ENCODE measurements at places on chromosomes 1 and 21.

DNA sequence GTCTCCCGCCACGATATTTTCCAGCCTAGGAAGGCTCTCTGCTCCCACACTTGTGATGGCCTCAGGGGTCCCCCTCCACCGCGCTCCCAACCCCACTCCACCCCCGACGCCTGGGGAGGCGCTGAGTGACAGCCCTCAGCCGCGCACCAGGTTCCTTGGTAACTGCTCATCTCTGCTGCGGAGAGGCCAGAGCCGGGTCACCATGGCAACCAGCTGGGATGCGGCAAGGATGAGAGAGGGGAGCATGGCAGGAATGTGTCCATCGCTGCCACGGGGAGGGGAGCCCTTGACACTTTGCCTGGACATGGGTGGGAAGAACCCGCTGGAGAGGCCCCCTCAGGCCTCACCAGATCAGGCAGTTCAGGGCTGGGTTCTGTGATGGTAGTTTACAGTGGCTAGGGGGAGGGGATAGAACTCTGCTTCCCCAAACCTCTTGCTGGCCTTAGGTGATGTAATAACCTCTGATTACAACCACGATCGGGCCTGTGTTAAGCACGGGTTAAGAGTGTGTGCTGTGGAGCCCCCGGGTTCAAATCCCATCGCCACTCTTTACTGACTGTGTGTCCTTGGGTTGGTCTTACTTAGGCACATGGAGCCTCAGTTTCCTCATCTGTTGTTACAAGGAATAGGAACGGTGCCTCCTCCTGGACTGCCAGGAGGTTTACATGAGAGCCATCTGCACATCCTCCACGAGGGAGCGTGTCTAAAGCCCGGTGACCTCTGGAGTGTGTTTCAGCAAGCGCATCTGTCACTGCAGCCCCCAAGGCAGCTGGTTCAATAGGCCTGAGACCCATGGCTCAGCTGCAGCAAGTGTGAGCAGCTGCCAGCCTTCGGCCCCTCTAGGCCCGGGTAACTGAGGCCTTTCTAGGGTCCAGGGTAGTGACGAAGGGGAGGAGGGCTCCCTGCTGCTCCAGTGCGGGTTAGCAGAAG lies 6.3 kb downstream of the KIF17 start:
- no peak for DNase-seq

- DNase-seq, result no peak
Measured at GRCh38 chr1:222828939-222829338, 14.1 kb downstream of the DISP1 start.

DNA sequence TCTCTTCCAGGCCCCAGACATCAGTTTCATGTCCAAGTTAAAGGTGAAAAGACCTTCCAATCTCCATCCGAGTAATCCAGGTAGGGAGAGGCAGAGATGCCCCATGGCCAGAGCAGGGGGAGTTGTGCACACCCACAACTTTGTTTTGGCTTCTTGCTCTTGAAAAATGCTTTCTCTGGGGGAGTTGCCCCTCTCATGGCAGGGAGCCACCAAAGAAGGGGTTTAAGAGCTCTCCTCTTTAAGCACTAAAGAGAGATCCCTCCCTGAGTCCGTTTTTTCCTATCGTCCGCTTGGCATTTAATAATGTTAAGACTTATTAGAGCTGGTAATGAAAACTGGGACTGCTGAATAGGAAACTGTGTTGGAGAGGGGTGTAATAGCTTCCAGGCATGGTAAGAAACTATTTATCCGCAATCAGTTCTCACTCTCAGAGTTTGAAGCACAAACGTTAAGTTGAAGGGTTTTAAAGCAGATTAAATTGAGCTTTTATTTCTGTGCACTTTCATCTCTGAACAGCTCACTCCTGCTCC lies 8.3 kb downstream of the PAX7 start:
- no peak for DNase-seq

- DNase-seq, result peak; percentile 30
Measured at GRCh38 chr1:102191723-102192122, 195.0 kb upstream of the OLFM3 start.

DNA sequence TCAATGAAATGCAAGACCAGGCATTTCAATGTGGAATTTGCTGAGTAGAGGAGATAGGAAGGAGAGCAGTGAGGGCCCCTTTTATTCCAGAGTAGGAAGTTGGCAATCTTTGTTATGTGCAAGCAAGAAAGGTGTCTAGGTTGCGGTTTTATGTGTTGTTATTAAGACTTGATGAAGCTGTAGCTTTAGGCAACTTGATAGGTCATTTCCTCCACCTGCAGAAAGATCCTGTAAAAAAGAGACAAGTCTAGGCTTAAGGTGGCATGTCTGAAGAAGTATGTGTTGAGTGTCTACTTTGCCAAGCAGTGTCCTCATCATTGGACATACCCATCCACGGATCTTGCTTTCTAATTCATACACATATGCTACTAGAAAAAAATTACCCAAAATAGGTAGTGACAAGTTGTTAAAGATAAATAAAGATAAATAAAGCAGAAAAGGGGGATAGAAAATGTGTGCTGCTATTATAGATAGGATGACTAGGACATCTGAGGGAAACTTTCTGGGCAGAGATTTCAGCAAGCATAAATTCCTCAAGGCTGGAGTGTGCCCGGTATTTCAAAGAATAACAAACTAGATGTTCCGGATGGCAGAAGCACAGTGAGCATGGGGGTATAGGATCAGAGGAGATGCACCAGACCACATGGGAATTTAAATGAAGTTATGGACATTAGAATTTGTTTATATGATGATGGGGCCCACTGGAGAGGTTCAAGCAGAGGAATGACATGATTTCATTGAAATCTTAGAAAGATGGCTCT lies 335.0 kb downstream of the TGFB2 start:
- no peak for DNase-seq

DNA sequence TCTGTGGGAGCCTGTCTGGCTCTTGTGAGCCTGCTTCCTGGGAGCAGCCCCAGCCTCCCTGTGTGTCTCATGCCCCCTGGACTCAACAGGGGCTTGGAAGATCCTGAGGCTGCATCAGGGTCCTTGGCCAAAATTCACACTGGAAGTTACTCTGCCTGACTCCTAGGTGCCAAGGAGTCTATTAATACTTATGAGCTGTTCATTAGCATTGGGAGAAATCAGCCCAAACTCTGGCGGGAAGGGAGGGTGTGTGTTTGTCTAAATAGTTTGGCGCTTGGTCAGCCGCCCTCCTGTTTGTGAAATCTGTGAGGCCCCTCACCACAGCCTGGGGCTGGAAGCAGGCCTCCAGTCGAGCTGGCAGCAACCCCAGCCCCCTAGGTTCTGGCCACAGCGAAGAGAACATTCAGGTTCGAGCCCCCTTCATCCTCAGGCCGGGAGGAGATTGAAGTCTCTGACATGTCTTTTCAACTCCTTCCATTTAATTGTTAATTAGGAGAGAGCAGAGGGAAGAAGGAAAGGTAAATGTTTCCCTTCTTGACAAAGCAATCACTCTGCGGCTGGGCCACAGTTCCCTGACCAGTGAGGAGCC lies 82.1 kb upstream of the F3 start:
- DNase-seq, result no peak

- DNase-seq, result no peak
Measured at GRCh38 chr1:44609768-44610526, 64.3 kb downstream of the TMEM53 start.

DNA sequence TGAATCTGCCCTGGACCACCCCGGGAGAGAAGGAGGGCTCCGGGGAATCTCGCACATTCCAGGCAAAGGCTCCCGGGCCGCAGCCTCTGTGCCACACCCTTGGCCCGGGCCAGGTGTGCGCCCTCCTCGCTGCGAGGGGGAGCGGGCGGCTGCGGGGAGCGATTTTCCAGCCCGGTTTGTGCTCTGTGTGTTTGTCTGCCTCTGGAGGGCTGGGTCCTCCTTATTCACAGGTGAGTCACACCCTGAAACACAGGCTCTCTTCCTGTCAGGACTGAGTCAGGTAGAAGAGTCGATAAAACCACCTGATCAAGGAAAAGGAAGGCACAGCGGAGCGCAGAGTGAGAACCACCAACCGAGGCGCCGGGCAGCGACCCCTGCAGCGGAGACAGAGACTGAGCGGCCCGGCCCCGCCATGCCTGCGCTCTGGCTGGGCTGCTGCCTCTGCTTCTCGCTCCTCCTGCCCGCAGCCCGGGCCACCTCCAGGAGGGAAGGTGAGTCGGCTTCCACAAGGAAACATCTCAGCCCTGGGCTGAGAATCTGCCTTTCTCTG lies at the start of gene LAMC2:
Gene LAMC2 (plus strand): TSS at position 324 of the 550 bp plus-strand sequence. CDS start 89 bp downstream, at position 413.
- DNase-seq, result peak; percentile 28

GRCh38 chr1:197393105-197393504 lies 125.1 kb downstream of the CRB1 start:
- no peak for DNase-seq

DNA sequence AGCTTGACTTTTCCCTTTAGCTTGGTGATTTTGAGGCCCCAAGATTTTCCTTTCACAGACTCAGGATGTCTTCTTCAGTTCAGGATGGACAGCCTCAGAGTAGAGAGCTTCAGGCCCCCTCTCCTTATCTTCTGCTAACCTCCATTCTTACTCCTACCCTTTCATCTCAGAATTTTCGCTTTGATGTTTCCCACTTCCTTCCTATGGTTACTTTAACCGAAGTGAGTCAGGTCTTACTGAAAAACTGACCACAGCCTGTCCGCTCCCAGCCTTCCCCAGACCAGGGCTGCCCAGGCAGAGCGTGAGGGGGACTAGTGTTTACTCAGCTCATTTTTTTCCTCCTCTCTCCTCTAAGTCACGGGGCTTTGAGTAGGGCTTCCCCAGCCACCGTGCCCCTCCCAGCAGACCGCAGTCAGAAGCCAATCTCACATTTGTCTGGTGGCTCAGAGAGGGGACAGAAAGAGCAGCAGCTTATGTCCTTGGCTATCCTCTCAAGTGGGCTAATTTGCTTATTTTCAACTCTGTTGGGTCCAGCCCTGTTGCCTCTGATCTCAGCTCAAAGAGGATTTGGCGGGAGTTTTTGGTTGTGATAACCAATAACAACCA lies 4.2 kb upstream of the IL19 start:
- no peak for DNase-seq

- DNase-seq, result no peak
Measured at GRCh38 chr1:208308221-208308620, 64.0 kb upstream of the PLXNA2 start.

- no peak for DNase-seq
Measured at GRCh38 chr1:188888386-188888785, 1589.3 kb downstream of the BRINP3 start.

- DNase-seq, result no peak
Measured at GRCh38 chr21:37063433-37063832, 9.4 kb downstream of the PIGP start.

GRCh38 chr1:3194760-3195479 lies 125.9 kb downstream of the PRDM16 start:
- no peak for DNase-seq

- no peak for DNase-seq
Measured at GRCh38 chr1:31714442-31715086, 10.7 kb upstream of the COL16A1 start.

- DNase-seq, result no peak
Measured at GRCh38 chr1:225736437-225737098, 41.1 kb upstream of the SRP9 start.

DNA sequence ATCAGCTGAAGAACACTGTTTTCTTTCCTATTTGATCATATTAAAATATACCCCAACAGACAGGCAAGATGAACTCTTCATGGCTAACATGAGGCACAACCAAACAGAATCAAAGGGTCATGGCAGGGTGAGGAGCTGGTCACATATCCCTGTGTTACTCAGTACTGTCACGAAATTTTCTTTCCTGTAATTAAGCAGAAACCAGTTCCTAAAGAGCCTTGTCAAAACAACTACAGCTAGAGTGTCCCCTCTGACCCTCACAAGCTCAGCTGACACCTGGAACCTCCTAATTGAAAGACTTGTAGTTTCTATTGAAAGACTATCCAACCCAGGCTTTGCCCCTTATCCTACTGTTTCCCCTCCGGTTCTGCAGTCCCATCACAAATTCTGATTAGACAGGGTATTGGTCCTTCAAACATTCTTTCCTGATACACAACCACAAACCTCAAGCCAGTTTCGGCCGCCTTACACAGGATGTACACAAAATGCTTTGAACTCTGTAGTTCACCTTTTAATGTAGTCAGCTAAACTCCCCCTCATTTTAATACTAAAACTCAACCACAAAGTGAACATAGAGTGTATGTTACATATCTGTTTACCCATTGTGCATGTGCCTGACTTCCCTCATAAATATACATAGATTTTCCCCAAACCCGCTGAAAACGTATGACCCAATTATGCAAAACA lies 651.9 kb downstream of the MRPL39 start:
- no peak for DNase-seq

DNA sequence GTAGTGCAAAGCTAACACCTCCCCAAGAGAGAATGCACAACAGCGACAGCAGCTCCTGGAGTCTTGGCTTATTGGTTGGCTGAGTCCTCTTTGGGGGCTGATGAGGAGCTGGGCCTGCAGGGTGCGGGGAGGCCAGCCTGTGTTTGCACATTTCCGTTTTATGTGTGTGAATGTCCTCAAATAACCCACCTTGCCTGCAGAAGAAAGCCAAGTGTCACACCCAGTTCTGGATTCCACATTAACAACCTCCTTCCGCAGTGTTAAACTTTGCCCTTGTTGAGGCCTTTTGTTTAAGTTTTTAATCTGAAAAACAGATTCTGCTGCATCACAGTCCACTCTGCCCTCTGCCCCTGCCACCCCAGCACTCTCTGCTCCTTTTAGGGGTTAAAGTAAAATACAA lies 274.5 kb downstream of the TM2D1 start:
- no peak for DNase-seq

- no peak for DNase-seq
Measured at GRCh38 chr1:100359139-100359538, 6.8 kb downstream of the CDC14A start.

DNA sequence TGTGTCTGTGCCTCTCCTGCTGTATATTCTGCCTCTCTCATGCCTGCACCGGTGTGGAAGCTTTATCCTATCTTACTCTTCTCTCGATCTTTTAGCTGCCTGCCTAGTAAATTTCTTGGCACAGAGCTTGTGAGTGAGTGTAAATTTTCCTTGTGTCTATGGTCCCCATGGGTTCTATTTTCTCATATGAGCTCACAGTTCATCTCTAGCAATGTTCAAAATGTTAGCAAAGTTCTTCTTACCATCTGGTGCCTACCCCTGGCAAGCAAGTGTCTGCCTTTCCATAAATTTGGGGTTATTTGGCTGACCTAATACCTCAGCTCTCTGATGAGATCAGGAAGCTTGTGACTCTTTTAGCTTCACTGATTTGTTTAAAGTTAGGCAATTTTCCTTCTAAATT lies 572.1 kb upstream of the BRINP3 start:
- no peak for DNase-seq

- no peak for DNase-seq
Measured at GRCh38 chr1:21365036-21365435, 74.8 kb upstream of the ECE1 start.

- DNase-seq, result no peak
Measured at GRCh38 chr1:40299366-40300248, 17.5 kb downstream of the COL9A2 start.

GRCh38 chr1:192726820-192727504 lies 81.9 kb upstream of the RGS2 start:
- no peak for DNase-seq

- DNase-seq, result no peak
Measured at GRCh38 chr1:1360506-1361169, 2.3 kb upstream of the MXRA8 start.

DNA sequence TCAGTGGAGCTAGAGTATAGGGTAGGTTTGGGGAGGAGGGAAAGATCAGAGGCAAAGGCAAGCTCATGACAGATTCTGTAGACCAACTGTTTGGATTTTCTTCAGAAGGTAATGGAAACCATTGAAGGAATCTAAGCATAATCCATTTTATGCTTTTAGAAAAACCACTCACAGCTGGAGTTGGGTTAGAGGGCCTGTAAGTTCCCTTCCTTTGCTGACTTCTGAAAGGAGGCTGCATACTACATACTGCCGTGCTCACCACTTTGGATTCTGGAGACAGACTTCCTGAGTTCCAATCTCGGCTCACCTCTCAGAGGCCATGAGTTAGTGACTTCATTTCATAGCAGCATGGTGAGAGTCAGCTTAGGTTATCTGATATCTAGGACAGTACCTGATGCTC lies 6.4 kb upstream of the SYT2 start:
- no peak for DNase-seq
